ENCODE measurements at places on chromosomes 12 and 14. TPM values are rescaled to one million over a fixed set of nuclear protein-coding genes. Genes with fewer than 3 reads are reported as not detected.

DNA sequence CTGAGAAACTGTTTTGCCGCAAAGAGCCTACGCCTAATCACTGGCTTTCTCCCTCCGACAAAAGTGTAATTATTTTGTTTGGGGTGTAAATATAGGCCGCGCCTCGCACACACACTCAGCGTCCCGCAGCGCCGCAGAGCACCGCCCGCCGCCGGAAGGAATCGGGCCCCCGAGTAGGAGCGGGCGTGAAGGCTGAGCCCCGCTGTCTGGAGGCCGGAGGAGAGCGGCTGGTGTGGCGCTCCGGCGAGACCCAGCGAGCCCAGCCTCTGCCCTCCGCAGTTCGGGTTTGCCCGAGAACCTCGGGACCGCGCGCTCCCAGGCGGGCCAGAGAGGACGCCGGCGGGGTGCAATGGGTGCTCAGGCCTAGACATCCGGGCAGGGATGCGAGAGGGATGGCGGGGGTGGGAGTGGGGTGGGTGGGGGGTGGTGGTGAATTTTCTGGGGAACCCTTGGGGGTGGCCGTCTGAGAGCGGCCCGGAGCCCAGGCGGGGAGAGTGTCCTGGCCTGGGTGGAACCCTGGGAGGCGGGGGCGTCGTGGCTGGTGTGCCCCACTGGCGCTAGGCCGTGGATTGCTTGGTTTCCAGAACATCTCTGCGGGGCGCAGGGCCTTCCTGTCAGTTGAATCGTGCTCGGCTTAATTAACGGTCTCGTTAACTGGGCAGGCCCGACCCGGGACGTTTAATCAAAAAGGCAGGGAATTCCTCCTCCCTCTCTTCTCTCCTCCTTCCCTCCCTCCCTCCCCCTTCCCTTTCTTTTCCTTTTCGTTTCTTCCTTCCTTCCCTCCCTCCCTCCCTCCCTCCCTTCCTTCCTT, 4.7 kb upstream of the LHX5 start:
- peak overlapping the region; percentile 55 for H3K4me3 ChIP-seq
- H3K4me1 ChIP-seq = peaks cover 58% of the 10 kb centered on the region
- peaks cover 97% of the 10 kb centered on the region for H3K27me3 ChIP-seq

PARPBP gene
- 44.6 TPM for total RNA-seq

PLEKHD1 gene
- 0.28 TPM for total RNA-seq

DNA sequence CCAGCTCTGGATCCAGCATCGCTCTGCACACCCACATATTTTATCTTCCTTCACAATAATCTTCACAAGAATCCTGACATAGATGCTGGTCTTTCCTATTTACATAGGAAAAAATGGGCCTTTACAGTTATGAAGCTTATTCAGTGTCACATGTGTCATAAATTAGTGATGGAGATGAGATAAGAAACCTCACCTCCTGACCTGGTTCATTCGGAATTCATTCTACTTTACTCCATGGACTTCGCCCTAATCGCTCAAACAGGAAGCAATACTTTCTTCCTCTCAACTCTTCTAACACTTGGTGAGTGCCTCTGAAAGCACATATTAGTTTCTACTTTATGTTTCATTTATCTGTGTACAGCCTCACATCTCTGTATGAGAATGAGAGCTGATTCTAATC, 12.0 kb upstream of the SINHCAF start:
- DNase-seq = no peak
- H3K36me3 ChIP-seq = no peaks in the 10 kb centered on the region
- H3K4me1 ChIP-seq = peaks cover 25% of the 10 kb centered on the region

DNA sequence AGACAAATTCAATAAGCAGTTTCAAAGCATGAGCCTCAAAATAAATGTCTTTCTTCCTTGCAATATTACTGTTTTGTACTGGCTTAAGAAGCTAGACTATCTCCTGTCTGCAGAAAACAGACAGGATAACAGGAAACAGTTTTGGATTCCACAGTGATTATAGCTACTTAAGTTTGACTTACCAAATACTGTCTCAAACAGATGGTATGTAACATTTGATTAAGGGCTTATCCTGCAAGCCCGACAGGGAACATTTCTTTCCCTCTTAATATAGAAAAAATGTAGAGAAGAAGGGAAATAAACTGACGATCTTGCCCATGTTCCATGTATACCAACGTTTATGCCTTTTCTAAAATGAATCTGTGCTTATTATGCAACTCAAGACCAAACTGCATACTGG, 179.9 kb upstream of the EEA1 start:
- no peaks in the 10 kb centered on the region for H3K36me3 ChIP-seq
- no peaks in the 10 kb centered on the region for H3K4me1 ChIP-seq
- H3K27ac ChIP-seq = no peak overlapping the region
- H3K4me3 ChIP-seq = no peak overlapping the region
- no peaks in the 10 kb centered on the region for H3K27me3 ChIP-seq
- no peak for DNase-seq

KRT7 gene
- 9.4 TPM for total RNA-seq

GRCh38 chr12:43029971-43030370, 440.4 kb upstream of the PRICKLE1 start:
- H3K27ac ChIP-seq = no peak overlapping the region
- DNase-seq = no peak
- no peaks in the 10 kb centered on the region for H3K36me3 ChIP-seq

ENDOU gene
- not detected for total RNA-seq

- no peak for DNase-seq
- H3K27me3 ChIP-seq = no peaks in the 10 kb centered on the region
- H3K27ac ChIP-seq = no peak overlapping the region
Measured at GRCh38 chr12:34345801-34346200, 323.5 kb downstream of the ALG10 start.

ERP27 gene
- not detected for total RNA-seq

Measured in GM23338 (cell line).